ENCODE measurements at places on chromosomes 5 and 9.

DNA sequence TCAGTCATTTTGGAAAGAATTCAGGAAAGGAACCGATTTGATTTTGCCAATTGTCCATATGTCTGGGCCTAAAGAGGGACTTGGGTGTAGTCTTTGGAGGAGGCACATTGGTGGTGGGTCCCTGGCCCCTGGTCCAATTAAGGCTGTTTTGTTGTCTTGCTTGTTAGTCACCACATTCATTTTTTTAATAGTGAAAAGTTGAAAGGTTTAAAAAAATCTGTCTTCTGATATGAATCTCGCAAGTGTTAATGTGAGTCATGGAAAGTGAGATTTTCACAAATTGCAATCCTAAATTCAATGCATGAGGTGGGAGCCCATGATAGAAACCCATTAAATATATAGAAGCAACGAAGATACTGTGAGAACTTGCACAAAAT is 165.9 kb upstream of the OTULINL start:
- DNase-seq: no peak

GRCh38 chr5:123382252-123382651 is 41.0 kb downstream of the CEP120 start:
- no peak for DNase-seq

DNA sequence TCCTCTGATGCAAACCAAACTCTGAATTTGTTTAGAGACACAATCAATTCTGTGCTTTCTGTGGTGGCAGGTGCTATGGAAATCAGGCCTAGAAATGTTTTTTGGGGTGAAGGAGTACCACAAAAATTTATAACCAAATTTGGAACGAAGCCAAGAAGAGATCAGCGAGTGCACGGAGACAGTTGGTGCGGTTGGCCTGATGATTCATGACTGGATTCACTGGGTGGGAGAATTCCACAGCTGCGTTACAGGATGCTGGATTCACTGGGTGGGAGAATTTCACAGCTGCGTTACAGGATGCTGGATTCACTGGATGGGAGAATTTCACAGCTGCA is 135.6 kb upstream of the IRX4 start:
- no peak for DNase-seq

DNA sequence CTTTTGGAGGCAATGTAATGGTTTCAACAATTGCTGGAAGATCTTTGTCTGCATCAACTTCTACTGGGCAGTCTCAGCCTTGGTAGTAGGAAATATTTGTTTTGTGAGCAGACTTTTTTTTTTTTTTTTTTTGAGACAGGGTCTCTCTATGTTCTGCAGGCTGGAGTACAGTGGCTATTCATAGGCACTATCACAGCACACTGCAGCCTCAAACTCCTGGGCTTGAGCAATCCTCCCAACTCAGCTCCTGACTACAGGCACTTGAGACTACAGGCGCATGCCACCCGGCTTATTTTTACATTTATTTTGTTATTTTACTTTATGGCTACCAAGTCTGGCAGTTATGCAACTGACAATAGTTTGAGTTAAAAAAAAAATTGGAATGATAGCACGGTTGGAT is 187.3 kb downstream of the SNX18 start:
- no peak for DNase-seq

- no peak for DNase-seq
Measured at GRCh38 chr5:180636016-180636402, 13.4 kb downstream of the FLT4 start.

GRCh38 chr9:138063785-138064184 is 186.2 kb downstream of the CACNA1B start:
- DNase-seq: no peak

- DNase-seq: no peak
Measured at GRCh38 chr9:113583511-113584427, 120.2 kb downstream of the RGS3 start.

All from stimulated activated CD4-positive, alpha-beta T cell treated with anti-CD3 and anti-CD28 coated beads, Interleukin-2, amount 100 ng/mL, for 48 hours (primary cell).